NCI-H2081 (cell line): ENCODE measurements at places on chromosomes 13 and 19.

GRCh38 chr19:19997656-19998268 is 41.5 kb downstream of the ZNF682 start:
- DNase-seq, result no peak

- DNase-seq, result no peak
These were observed 7.9 kb downstream of the NAPA start for GRCh38 chr19:47507012-47507411.

- no peak for DNase-seq
These were observed 105.0 kb downstream of the IER2 start for GRCh38 chr19:13255041-13255718.

DNA sequence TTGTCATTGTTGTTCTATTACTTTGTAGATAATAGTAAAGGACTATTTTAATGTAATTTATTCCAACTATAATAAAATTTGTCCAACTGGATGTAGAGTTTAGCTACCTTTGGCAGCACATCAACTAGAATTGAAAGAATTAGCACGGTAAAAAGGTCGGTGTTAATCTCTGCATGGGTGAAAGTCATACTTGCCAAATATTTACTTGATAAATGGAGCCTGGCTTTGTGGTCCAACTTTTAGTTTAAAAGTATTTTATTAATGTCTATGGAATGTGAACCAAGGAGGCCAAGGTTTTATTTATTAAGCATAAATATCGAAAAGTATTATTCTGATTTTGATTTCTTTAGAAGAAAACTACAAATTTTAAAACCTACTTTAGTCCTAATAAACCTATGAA is 1389.0 kb downstream of the PCDH9 start:
- no peak for DNase-seq

DNA sequence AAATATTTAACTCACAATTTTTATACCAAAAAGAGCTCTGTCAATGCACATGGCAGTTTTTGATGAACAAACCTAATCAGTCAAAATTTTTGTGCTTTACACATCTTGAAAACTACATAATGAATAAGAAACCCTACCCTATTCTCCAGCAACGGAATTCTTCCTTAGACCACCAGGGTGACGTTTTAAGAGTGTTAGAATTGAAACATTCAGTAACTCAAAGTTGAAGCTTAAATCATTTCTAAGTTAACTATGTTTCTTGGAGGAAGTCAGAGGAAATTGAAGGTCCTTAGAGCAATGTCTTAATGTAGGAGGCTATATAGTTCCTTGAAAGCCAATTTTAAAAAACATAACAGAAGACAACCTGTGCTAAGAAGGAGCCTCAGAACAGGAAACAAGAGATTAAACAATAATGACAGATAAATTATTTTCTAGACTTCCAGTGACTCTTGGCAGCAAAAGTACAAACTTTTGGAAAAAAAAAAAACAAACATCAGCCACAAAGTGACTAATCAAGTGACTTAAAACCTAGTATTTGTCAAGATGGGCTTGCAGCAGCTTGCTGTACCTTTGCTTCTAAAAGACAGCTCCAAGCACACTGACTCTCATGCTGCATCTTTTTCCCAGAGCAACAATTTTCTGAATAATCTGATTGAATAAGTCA is 6.2 kb downstream of the SPRY2 start:
- DNase-seq, result no peak

DNA sequence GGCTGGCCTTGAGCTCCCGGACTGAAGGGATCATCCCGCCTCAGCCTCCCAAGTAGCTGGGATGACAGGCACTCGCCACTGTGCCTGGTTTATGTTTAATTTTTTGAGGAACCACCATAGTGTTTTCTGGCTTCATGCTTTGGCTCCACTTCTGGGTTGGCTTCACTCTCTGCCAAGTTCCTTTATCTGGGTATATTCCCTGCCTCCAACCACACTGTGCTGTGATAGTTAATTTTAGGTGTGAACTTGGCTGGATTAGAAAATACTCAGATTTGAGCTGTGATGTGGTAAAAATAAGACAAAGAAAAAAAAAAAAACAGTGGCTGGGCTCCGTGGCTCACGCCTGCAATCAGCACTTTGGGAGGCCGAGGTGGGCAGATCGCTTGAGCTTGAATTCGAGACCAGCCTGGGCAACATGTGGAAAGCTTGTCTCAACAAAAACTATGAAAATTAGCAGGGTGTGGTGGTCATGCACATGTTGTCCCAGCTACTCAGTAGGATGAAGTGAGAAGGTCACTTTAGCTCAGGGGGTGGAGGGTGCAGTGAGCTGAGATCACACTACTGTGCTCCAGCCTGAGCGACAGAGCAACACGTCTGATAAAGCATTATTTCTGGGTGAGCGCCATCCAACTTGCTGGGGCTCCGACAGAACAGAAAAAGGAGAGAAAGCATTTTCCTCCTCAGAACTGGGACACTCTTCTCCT is 7.5 kb upstream of the ILF3 start:
- DNase-seq, result no peak
